ENCODE measurements at places on chromosomes 13 and 19. TPM values are rescaled to one million over a fixed set of nuclear protein-coding genes. Genes with fewer than 3 reads are reported as not detected.

CELF5 gene
- 2.3 TPM for total RNA-seq

GRCh38 chr13:23673867-23674605 lies 103.8 kb downstream of the TNFRSF19 start:
- no peak for DNase-seq

- DNase-seq, result no peak
Observed at GRCh38 chr19:604355-604754, 14.7 kb downstream of the HCN2 start.

GRCh38 chr13:92355213-92355612 lies 871.4 kb upstream of the GPC6 start:
- no peak for DNase-seq

KLK14 gene
- total RNA-seq, result 0.75 TPM

DNA sequence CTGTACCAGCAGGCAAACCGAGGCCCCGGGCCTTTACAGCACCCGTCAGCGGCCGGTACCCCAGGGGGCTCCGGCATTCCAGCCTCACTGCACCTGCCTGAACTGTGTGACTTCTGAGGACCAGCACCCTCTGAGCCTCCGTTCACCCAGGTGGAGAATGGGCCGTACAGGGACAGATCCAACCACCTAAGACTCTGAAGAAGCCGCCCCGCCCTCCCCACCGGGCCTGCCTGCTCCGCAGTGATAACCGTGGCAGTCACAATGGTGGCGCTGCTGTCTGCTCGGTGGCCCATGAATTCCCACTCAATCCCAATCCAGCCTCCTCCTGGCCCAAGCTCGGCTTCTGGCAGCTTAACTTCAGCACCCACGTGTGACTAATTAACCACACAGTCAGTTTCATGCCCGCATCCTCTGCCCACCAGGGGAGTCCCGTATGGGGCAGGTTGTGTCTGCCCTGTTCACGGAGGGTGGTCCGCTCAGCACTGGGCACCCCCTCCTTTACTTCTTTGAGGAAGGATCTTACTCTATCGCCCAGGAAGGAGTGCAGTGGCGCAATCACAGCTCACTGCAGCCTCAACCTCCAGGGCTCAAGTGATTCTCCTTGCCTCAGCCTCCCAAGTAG lies 3.4 kb downstream of the TCF3 start:
- DNase-seq, result no peak

IL4I1 gene
- 0.12 TPM for total RNA-seq

METTL21C gene
- not detected for total RNA-seq

ONECUT3 gene
- 0.93 TPM for total RNA-seq

GRCh38 chr19:42325896-42326771 lies 699 bp downstream of the MEGF8 start:
- peak; percentile 12 for DNase-seq

RUBCNL gene
- total RNA-seq, result 29.7 TPM

GRCh38 chr19:31995546-31995945 lies 349.9 kb upstream of the ZNF507 start:
- no peak for DNase-seq

DNA sequence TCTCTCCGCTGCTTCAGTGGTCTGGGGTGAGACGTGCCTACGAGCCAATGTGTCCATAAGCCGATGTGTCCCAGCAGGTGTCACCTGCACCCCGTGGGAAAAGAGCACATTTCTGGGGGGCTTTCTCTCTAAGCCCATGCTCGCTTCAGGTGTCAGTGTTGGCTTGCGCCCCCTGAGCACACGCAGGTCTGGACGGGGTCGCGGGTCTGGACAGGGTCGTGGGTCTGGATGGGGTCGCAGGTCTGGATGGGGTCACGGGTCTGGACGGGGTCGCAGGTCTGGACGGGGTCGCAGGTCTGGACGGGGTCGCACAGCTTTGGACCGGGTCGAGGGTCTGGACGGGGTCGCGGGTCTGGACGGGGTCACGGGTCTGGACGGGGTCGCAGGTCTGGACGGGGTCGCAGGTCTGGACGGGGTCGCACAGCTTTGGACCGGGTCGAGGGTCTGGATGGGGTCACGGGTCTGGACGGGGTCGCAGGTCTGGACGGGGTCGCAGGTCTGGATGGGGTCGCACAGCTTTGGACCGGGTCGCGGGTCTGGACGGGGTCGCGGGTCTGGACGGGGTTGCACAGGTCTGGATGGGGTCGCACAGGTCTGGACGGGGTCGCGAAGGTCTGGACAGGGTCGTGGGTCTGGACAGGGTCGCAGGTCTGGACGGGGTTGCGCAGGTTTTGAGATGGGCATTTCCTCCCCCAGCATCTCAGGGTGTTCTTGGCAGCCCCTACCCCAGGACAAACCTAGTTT lies 24.5 kb upstream of the TFDP1 start:
- no peak for DNase-seq

TMC4 gene
- total RNA-seq, result not detected

PSG3 gene
- not detected for total RNA-seq

TJP3 gene
- not detected for total RNA-seq

ZNF177 gene
- 8.0 TPM for total RNA-seq

GRCh38 chr13:37886879-37887278 lies 17.3 kb upstream of the TRPC4 start:
- DNase-seq, result no peak

DNA sequence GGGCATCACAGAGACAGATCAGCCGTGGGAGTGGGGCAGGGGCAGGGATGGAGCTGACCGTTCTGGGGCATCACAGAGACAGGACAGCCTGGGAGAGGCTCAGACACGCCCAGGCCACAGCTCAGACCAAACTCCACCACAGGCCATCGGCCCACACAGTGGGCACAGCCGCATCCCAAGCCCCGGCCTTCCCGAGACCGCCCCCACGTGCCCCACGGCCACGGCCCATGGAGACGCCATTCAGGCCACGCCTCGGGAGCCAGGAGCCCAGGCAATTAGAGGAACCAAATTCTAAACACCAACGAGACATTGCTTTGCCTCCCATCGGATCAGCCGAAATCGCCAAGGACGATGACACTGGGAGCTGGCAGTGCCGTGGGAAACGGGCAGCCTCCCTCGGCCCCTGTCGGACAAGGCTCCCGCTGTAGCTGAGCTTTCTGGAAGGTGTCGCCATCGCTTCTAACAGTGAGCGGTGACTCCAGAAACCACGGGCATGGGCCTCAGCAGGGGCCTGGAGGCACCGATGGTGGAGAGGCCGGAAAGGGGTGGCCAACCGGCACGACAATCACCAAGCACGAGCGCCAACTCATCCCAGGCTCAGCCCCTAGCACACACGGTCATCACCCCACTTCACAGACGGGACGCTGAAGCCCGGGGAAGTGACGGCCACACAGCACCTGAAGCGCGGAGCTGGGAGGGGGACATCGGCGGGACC lies 2.4 kb downstream of the PIP5K1C start:
- DNase-seq, result no peak

GRCh38 chr19:6767357-6768235 lies at the start of gene SH2D3A:
Gene SH2D3A, minus strand, starts transcription at chr19:6767435. Its CDS starts 3,687 bp downstream, at chr19:6763748.
- peak; percentile 29 for DNase-seq

DNA sequence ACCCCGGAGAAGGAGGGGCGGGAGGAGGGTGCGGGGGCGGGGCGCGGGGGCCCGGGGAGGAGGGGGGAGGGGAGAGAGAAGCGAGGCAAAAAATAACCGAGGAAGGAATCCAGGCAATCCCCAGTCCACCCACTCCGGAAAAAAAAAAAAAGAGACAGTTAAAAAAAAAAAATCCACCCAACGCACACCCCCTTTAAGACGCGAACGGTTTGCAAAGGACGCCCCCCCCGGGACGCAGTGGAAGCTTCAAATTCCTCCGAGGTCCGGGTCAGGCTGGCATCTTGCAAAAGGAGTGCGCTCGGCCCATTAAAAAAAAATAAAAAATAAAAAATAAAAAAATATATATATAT lies at the start of gene CACNA1A:
TSS of gene CACNA1A (minus strand) at position 9 of the 350 bp plus-strand sequence. CDS start 255 bp downstream, outside the sequence.
- no peak for DNase-seq

DHRS12 gene
- total RNA-seq, result 8.8 TPM

DNA sequence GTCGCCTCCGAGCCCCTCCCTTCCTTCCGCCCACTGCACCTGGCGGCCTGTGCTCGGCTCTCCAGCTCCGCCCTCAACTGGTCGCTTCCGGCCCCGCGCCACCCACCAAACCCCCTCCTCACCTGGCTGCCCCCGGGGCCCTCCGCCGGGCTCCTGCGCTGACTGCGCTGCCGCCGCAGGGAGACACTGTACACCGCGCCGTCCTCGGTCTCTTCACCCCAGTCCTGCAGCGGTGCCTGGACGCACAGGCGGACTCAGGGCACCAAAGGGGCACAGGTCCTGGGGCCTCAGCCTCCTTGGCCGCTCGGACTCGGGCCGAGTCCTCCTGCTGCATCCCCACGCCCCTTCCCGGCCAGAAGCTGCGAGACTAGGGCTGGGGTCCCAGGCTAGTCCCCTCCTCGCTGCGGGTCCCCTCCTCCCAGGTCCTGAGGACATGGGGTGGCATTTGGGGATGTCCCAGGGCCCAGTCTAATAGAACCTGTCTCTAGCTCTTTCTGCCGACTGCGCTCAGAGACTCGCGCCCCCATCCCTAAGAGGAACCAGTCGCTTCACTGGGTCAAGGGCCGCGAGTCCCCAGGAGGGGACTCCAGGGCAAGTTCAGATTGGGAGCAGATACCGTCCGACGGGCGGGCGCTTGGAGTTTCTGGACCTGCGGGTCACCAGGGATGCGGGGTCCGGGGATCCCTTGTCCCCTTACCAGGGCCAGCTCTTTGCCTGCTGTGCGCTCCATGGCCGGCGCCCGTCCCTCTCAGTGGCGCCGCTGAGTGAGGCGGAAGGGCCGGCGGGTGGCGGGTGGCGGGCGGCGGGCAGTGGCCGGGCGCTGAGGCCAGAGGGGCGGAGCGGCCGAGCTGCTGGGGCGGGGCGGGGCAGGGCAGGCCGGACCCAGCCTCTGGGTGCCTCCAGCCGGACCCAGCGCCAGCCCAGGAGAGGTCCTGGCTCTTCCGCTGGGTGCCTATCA lies at the start of gene RGL3:
TSS of gene RGL3 (minus strand) at position 766 of the 958 bp plus-strand sequence. CDS start at position 730, 36 bp downstream.
- DNase-seq, result no peak

WBP4 gene
- 8.7 TPM for total RNA-seq

GRCh38 chr19:37845932-37846331 lies 60.5 kb downstream of the WDR87 start:
- no peak for DNase-seq

TRAPPC5 gene
- 83.8 TPM for total RNA-seq

FCGBP gene
- total RNA-seq, result 1.0 TPM

GRCh38 chr19:14054721-14055120 lies 7.2 kb downstream of the PALM3 start:
- DNase-seq, result no peak

- no peak for DNase-seq
Observed at GRCh38 chr19:45601115-45601514, 897 bp downstream of the GPR4 start.

UNC13A gene
- 6.4 TPM for total RNA-seq

- no peak for DNase-seq
Observed at GRCh38 chr19:39497701-39497995, 1.1 kb upstream of the DLL3 start.

DNA sequence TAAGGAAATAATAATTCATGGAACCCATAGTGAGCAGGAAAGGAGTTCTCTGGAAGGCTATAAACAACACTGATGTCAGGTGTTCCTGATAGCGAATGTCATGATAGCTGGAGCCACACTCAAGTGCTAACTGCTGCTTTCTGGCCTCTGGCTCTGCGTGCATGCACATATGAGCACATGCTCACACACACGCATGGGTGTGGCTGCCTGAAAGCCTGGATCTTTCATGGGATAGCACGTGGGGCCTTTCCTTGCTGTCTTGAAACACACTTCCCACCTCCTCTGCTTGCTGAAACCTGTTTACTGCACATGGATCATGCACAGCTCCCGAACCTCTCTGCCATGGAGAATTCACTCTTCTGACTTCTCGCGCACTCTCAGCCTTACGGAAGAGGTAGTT lies 207.4 kb downstream of the ATP8A2 start:
- DNase-seq, result no peak

ADGRE3 gene
- total RNA-seq, result not detected

ARL11 gene
- not detected for total RNA-seq

GRCh38 chr13:21661097-21661909 lies 9.6 kb upstream of the FGF9 start:
- no peak for DNase-seq

- no peak for DNase-seq
Observed at GRCh38 chr19:37893845-37894575, 12.4 kb downstream of the WDR87 start.

ZNF83 gene
- 45.6 TPM for total RNA-seq

ERICH4 gene
- not detected for total RNA-seq

DNA sequence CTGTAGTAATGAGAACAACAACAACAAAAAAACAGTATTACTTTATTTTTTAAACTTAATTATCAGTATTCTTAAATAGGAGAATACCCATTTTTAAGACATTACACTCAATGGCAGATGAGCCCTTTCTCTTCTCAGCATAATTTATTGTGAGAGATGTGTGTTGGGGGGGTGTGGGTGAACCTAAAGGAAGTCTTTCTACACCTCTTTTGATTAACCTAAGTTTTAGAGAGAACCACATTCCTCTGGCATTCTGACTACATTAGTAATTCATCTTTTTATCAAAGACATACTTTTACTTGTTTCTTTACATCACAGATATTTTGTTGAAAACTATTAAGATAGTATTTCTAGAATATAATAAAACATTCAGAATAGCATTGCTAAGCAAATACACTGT lies 890.9 kb downstream of the PCDH9 start:
- DNase-seq, result no peak

SIGLEC8 gene
- not detected for total RNA-seq

DNA sequence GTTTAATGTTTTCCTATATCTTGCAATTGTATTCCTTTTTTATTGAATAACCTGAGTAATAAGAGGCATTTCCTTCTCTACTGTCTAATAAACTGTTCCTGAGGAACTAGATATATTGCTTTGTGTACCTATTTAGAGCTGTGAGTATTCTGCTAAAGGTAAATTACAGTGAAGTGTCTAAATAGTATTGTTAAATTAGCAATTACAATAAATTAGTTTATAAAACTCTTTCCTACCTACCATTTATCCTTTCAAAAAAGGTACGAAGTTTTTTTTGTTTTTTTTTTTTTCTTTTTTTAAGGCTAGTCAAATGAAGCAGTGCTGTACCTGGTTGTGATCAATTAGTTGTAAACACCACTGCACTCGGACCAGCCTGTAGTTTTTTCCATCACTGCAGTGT lies 34.8 kb downstream of the TM9SF2 start:
- no peak for DNase-seq

ATCAY gene
- 14.2 TPM for total RNA-seq

DNA sequence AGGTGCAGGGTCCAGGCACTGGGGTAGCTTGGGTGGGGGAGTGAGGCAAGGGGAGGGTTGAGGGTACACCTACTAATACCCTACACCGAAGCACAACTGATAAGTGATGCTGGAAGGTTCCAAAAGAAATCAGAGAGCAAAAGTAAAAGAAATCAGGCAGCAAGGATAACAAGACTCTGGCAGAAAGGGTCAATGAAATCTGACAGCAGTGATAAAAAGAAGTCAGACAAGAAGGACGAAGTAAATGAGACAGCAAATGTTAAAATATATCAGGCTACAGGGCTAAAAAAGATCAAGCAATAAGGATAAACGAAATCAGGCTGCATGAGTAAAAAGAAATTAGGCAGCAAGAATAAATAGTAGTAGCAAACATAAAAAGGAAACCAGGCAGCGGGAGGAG lies 4.7 kb downstream of the LRFN3 start:
- no peak for DNase-seq

C19orf81 gene
- total RNA-seq, result 7.9 TPM

GRCh38 chr13:52344108-52344507 lies 61.9 kb downstream of the THSD1 start:
- DNase-seq, result no peak
